Erythroblast (primary cell): ENCODE measurements at places on chromosomes 6 and 20.
A peak's percentile ranks its signal among the peaks of the same experiment; 100 is the strongest.

- DNase-seq, result no peak
Observed at GRCh38 chr6:126805861-126806260, 312.6 kb upstream of the RSPO3 start.

GRCh38 chr6:31791324-31792089 is 4.0 kb downstream of the VARS1 start:
- peak; percentile 58 for DNase-seq

GRCh38 chr6:46042355-46042999 is 26.8 kb upstream of the CLIC5 start:
- peak; percentile 32 for DNase-seq

GRCh38 chr20:23260181-23260840 is 90.3 kb upstream of the NXT1 start:
- no peak for DNase-seq

- no peak for DNase-seq
Observed at GRCh38 chr6:54192993-54193392, 81.8 kb downstream of the MLIP start.

GRCh38 chr6:168371185-168371584 is 51.6 kb upstream of the DACT2 start:
- DNase-seq, result no peak

DNA sequence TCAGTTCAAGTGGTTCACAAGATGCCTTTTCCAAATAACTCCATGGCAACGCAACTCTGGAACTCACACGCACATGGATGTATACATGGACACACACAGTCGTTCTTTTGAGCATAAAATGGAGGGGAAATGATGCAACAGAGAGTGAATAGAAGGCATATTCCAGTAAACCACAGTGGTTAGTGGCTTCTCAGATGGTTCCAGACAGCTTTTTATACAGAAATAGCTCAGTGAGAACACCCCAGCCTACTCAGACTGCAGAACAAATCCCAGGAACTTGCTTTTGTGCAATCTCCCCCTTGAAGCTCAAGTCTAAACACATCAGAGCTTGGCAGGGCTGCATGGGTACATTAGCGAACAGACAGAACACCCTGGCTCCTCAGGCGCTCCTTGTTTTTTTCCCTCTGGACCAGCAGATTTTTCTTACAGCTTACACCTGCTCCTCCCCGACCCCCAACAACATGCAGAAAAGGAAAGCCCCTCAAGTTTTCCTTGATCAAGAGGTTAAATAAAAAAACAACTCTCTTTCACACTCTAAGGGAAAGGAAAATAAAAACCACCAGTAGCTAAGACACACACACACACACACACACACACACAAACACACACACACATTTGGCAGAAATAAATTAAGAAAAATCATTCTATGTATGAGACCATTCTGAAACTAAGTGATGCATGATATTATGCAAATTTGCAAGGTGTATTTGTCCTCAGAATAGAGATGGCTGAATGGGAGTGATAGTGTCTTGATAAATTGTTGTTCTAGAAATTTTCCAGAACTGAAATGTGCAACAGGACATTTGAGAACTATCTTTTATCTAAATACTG is 51.2 kb upstream of the RANBP9 start:
- no peak for DNase-seq

GRCh38 chr6:151186306-151186705 is 53.5 kb upstream of the AKAP12 start:
- DNase-seq, result no peak

DNA sequence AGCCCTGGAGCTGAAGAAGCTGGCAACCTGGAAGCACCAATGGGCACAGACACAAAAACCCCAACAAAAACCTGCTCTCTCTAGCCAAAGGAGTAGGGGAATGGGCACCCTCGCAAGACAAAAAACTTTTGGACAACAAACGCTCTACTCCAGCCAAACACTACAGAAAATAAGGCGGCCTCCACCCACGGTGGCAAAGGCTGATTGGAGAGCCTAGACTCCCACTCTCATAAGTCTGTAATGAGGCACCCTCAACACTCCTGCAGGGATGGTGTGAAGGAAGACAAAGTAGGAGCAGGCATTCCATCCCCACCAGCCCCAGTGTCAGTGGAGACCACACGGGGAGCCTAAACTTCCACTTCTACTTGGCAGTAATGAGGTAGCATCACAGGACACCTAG is 8.8 kb downstream of the TTI1 start:
- DNase-seq, result no peak

- DNase-seq, result no peak
Observed at GRCh38 chr6:9634776-9635175, 780.1 kb downstream of the TFAP2A start.

DNA sequence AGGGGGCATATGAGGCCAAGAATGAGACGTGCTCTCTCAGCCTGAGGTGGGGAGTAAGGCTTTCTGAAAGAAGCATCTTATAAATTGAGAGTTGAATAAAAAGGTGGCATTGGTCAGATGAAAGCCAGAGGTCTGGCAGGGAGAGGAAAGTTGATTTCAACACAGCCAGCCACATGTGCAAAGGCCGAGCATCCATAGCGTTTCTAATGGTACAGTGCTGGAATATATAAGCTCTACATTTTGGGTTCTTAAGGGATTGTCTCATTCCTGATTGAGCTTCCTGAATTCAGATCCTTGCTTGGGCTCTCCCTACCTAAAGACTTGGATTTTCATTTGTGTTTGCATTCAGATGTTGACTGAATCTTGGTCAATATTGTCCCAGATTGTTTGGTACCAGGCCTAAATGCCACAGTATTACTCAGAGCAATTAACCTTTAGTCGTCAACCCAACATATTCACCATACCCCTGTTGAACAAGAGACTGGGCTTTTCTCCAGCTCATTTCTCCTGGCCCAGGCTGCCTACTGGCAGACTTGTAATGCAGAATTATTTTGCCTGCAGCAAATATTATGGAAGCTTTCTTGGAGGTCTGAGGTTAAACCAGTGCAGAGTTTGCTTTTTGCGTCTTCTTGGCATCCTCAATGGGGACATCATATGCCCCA is 14.5 kb upstream of the BCAS1 start:
- DNase-seq, result no peak

DNA sequence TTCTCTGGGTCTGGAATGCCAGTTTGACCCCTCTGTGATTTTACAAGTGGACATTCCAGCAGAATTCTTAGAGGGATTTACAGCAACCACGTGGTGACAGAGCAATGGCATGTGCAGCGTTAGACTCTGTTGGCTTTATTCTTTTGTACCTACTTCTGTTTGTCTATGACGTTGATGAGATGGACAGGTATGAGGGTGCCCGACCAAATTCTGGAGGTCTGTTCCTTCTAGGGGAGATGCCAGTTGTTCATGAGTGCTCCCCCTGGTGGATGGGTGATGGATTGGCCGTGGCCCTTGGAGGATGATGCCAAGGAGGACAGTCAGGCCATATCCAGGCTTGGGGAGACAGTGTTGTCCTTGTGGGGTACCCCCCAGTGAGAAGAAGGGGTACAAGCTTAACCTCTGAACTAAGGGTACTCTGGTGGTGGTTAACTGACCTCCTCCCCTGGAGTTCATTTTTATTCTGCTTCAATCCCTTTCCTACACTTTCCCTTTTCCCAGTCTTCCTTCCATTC is 198.6 kb downstream of the DTNBP1 start:
- DNase-seq, result peak; percentile 63

DNA sequence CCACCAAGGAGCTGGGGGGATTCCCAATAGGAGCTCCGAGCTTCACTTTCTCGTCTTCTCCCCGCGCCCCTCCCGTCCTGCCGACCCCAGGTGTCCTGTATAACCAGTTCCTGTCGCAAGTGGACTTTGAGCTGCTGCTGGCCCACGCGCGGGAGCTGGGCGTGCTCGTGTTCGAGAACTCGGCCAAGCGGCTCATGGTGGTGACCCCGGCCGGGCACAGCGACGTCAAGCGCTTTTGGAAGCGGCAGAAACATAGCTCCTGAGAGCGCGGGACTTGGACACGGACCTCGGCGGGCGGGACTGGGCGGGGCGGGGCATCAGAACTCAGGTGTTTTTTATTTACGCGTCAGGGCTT is 340 bp upstream of the VARS2 start:
- no peak for DNase-seq
